ENCODE measurements at places on chromosomes 2 and 18.

DNA sequence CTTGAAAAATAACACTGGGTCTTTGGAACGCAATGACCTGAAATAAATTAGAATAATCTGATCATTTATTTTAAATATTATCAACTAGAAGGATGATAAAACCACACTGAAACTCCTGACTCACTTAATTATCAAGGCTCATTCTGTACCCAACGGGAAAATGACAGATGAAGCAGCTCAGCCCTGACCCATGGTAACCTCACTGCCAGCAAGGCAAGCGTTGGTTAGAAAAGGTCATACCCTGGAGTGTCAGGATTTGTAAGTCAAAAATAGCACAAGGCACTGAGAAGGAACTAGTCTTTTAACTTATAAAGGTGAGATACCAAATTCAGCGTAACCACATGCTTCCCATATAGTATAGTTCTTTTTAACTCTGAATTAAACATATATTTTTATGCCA lies 277.5 kb downstream of the ETAA1 start:
- no peak for DNase-seq

DNA sequence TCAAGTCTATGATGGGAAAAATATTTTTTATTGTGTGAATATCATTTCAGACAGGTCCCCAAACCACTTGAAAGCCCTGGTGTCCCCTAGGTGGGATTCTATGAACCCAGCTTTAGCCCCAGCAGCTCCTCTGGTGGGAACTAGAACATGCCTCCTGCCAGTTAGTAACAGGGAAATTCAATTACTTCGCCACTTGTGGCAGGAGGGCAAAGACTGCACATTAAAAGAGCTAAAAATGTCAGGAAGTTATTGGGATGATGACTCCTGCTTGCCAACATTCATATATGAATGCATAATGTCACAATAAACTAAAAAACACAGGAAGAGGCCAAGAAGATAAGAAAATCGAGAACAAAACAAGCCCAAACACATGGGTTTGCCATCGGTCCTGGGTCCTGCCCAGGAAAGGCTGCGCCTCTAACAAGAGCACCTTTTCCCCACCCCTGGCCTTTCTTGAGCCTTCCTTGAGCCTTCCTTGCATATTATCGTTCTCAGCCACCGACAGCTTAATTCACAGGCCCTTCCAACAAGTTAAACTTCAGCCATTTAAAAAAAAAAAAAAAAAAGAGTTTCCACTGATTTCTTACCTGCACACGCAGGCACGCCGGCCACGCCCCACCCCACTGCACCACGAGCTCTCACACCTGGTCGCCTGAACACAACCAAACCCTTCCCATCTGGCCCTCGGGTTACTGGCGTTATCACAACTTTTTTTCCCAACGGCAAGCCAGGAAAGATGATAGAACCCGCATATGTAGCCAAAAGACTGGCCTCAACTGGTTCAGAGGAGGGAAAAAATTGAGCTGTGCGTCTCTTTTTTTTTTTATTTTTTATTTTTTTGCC lies 23.4 kb downstream of the BCL11A start:
- no peak for DNase-seq

- DNase-seq, result no peak
Observed at GRCh38 chr2:96260387-96261260, 5.2 kb downstream of the TMEM127 start.

GRCh38 chr18:74299746-74300145 lies 8.0 kb upstream of the CYB5A start:
- DNase-seq, result no peak

DNA sequence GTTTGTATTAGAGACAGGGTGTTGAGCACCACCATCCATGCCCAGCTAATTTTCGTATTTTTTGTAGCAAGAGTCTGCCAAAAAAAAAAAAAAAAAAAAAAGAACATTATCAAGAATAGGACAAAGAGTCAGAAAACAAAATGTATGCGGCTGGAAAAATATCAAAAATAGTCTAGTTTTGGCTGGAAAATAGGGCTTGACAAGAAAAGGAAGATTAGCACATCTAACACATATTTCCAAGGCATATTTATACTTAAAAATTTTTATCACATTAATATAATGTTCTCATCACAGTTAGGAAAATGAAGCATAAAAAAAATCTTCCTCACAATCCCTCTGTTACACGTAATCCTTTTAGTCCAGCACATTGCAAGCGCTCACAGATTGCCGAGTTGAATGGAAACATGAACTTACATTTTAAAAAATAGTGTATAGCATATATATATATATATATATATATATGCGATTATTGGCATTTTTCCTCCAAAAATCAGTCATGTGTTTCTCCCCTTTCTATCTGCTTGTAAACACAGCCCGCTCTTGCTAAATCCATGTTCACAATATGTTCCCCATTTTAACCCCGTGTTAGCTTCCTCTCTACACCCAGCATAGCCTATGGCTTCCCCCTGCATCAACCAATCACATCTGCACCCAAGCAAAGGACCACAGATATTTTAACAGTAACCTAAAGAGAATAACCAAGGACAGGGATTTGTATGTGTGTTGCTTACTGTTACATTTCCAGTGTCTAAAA lies 183.0 kb downstream of the AFF3 start:
- no peak for DNase-seq

DNA sequence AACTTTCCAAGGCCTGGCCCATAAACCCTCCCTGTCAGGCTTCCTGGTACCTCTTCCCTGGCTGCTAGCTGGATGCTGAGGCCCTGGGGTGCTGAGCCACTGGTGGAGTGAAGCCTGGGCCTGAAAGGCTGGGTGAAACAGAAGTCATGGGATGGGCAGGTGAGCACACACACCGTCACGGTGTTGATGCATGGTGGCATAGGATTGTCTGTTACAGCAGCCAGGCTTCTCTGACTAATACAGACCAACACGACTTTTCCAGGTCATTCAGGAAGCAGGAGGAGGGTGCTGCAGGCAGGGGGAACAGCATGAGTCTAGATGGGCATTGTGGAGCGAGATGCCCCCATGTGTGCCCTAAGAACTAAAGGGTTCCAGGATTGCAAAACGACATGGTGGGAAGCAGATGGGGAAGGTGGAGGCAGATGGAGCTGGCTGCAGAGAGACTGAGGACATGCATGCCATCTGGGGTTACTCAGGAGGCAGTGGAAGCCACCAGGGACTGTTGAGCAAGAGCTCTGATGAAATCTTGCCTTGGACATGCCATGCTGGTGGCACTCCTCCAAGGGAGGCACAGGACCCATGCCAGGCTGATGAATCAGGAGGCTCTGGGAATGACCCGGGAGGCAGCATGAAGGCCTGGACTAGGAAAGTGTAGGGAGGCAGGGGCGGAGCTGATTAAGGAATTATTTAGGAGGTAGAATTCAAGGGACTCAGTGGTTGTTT lies 480.9 kb downstream of the TSN start:
- no peak for DNase-seq

- no peak for DNase-seq
Observed at GRCh38 chr2:59932341-59932740, 621.1 kb downstream of the BCL11A start.
